ENCODE measurements at places on chromosomes 1 and 21.

- peak; percentile 16 for DNase-seq
Observed at GRCh38 chr1:240310226-240310925, 218.7 kb downstream of the FMN2 start.

- no peak for DNase-seq
Observed at GRCh38 chr1:22845398-22845935, 127.2 kb downstream of the LACTBL1 start.

DNA sequence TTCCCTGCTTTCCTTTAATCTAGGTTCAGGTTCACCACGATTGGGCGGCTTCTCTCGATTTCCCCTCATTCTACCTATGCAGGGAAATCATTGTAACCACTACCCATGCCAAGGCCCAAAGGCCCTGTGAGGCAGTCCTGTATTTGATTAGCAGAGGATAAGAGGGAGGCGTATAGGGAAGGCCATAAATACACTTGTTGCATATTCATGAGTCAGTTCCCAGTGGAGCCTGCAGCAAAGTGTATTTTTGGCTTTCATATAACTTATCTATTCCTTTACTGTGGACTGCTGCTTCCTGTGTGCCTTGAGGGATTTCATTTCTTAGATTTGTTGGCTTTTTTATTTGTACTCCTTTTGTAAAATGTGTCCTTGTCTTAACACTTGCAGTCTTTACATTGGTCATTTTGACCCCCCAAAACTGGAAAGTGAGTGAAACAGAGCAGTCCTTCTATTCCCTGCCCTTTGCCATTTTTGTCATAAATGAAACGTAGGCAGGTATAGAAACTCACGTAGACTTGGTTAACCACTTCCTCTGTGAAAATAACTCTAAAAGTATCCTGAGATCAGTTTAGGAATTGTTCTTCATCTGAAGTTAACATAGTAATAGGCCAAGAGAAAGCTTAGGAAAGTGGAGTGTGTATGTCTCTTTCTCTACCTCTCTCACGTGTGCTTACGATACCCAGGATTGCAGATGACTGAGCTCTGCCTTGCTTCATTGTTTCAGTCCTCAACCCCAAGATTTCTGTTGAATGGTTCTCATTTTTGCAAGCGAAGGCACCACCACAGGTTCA, 19.6 kb upstream of the KCNQ4 start:
- no peak for DNase-seq

DNA sequence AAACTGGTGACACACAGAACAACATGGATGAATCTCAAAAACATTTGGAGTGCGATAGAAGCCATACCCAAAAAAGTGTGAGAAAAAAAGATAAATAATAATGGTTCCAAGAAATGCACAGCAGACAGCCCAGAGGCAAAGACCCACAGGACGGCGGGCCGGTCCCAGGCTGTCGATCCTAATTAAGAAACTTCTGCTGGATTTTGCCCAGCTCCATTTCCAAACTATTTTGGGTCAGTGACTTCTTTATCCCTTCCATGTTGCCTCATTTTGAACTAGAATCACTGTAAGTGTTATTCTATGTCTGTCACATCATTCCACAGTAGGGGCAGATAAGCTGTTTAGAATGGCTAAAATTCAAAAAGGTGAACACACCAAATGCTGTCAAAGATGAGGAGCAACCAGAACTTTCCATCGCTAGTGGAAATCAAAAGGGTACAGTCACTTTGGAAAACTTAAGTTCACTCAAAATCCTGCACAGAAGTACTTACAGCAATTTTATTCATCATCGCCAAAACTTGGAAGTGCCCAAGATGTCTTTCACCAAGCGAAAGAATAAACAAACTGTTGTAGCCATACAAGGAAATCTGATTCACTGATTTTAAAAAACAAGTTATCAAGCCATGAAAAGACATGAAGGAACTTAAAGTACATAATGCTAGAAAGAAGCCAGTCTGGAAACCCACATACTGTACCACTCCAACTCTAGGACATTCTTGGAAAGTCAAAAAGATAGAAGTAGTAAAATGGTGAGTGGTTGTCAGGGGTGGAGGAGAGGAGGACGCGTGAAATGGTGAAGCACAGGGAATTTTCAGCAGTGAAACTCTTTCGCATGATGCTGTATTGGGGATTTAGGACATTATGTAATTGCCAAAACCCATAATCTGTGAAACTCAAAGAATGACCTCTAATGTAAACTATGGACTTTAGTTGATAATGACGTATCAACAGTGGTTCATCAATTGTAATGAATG, 7.5 kb downstream of the NBPF1 start:
- peak; percentile 84 for DNase-seq

GRCh38 chr1:168921629-168922028, 184.9 kb upstream of the ATP1B1 start:
- DNase-seq = no peak

GRCh38 chr1:28986306-28986910, 72.0 kb downstream of the EPB41 start:
- no peak for DNase-seq

Data from left lung (tissue), 14 donors.